Hepatocyte (in vitro differentiated cells): ENCODE measurements at places on chromosomes 12 and 14.
A peak's percentile ranks its signal among the peaks of the same experiment; 100 is the strongest.

DNA sequence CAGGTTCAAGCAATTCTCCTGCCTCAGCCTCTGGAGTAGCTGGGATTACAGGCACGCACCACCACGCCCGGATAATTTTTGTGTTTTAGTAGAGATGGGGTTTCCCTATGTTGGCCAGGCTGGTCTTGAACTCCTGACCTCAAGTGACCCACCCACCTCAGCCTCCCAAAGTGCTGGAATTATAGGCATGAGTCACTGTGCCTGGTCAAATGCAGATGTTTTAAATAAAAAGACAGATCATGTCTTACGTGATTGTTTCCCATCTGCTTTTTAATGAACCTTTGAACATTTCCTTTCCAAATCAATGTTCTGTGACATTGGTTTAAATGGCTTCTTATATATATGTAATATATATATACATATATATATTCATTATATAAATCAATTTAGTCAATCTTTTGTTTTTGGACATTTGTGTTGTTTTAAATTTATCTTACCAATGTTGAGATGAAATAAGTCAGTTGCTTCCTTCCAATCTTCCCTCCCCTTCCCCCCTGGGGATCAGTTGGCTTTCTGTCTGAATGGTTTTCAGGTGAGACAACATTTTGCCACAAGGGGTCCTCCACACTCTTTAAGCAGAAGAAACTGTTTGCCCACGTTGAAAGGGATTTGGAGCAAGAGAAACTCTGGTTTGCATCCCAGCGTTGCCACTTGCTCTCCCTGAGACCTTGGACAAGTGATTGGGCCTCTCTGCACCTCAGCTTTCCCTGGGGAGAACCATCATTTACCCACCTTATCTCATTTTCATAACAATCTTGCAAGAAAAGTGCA, 47.6 kb upstream of the RBM19 start:
- DNase-seq: peak; percentile 74

DNA sequence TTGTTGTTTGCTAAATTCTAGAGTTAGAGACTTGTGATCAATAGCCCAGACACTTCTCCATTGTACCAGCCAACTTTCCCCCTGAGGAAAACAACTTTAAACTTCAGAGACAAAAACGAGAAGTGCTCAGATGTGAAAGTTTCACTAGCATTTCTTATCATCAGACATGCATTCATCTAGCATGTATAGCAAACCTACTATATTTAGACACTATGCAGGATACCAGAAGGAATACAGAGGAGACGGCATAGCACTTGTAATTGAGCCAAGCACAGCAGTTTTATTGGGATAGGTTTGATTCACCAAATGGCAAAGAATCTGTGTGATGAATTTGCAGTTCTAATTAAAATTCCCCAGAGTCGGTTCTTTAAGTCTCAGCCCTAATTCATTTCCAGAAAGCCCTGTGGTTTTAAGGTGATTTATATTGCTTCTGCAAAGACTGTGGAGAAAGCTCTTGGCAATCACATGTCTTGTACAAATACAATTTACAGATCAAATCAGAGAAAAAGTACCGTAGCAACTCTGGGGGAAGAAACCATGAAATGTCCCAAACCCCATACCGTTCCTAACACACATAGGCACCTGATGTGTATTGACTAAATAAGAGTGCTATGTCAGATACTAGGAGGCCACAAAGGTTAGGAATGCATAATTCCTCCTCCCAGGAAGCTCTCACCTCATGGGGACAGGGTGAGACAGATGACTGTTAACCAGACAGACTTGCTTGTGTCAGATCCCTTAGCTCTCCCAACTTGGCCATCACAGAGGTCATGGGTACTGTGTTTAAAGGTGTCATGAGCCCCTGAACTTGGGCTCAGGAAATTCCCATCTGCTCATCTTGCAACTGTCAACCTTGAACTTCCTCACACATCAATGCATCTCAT, 69.6 kb upstream of the KRAS start:
- peak; percentile 16 for DNase-seq

- DNase-seq: peak; percentile 93
These were observed 1.3 kb downstream of the ARHGEF40 start for GRCh38 chr14:21071225-21072030.

DNA sequence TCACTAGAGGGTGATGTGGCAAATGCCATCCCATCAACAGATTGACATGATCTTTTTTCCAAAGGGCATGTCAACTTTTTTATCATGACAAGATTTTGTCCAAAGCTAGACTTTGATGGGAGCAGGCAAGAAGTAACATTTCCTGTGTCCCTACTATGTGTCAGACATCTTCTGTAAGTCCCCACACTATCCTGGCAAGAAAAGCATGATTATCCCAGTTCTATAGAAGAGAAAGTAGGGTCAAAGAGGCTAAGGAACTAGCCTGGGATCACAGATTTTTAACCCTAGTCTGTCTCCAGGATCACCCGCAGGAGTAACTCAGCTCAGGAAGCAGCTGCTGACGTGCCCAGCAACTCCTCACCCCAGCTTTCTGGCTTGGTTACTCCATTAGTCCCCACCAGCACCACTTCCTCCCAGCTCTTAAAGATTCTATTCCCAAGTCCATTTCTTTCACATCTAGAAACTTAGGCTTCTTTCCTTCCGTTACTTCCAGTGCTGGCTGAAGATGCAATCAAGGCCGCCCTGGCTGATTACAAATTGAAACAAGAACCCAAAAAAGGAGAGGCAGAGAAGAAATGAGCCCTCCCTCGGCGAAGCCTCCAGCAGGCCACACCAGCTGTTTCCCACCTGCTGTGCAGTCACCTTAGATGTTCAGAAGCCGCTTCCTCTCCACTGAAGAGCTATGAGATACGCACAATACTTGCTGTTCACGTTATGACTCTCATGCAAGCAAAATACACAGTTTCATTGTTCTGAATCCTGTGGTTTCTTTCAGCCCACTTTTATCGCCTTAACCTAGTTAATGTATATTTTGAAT, 6.2 kb downstream of the ISCU start:
- DNase-seq: no peak

- DNase-seq: no peak
These were observed 49.2 kb upstream of the EIF5 start for GRCh38 chr14:103284574-103285467.

DNA sequence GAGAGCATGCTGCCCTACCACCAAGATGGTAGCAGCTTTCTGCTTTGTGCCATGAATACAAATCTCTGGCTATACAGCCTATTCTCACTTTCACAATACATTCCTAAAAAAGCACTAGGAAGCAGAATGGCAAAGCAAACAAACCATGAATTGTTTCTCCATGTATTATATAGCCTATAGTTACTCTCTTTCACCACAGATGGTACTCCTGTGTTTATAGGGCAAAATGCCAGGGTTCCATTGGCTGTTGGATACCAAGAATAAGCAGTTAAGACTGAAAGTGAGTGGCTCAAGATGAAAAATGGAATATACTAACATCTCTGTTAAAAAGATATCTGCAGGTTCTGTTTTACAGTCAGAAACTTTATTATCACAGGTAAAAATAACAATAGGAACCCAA, 11.1 kb downstream of the ARF3 start:
- DNase-seq: no peak

DNA sequence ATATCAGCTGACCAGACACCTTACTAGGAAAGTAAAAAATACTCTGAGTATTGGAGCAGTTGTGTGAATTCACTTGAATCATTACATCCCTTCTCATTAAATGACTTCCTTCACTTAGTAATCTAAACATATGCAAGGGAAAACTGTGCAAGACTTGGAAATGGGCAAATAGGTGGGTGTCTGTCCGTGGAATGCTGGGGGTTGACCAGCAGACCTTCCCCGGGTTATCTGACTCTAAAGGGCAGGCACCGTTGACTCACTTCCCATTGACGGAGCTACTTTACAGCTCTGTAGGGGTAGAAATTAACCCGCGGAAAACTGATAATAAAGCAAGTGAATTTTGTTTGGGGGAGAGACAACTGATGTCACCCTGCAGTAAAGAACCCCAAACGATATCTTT, 199.3 kb downstream of the TTC7B start:
- DNase-seq: no peak

DNA sequence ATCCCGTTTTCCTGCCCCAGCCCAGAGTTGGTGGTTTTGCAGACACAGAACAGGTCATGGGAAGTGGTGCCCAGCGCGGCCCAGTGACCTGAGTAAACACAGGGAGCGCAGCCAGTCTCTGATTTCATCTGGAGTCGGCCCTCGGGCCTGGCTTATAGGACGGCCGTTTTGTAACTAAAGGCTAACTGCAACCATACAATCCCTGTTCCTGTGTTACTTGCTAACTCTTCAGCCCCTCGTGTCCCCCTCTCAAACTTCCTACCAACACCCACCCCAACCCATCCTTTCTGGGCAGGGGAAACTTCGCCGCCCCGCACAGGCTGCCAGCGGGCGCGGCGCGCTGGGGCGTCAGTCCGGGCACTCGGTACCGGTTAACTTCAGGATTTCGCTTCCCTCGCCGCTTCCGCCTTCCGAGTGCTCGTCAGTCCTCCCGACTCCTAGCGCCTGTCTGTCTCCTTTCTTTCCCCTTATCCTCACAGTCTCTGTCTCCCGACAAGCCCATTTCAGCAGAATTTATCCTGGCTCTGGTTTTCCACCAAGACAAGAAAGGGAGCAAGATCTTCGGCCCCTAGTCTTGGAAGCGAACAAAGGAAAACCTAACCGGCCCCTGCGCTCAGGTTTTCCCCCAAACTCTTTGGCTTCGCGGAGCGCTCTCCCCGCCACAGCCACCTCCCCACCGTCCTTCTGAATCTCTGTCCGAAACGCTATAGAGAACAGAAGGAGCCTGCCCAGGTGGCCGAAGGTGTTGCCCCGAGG, 2.0 kb downstream of the SIX1 start:
- DNase-seq: peak; percentile 14

DNA sequence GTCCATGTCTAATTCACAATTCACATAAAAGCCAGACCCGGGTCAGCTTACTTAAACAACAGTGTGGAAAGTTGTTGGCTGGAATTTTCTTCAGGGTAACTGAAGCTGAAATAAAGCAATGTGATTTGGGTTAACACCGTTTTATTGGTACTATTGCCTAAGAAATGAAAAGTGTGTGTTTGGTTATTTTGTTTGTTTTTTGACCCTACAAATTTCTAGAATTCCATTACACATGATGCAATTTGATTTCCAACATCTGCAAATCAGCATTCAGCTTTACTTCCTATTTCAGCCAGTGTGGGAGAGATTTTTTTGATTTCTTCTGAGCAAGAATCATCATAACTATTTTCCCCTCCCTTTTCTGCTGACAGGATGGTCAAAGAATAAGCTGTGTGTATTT, 45.7 kb upstream of the CLMN start:
- no peak for DNase-seq

DNA sequence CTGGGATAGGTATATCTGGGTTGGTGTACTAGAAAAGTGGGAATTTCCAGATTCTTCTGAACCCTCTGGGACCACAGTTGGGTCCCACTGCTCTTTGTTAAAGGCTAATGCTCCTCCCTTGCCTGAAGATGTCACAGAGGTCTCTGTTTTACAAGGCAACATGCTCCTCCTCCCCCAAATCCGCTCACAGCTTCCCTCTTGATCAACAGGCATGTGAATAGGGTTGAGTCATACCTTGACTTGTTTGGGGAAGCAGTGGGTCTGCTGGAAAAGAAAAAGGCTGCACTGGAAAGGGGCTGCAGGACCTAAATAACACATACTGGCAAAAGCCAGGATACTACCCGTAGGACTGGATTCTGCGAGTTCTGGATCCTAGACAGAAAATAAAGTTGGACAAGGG, 165.4 kb upstream of the TMEM260 start:
- no peak for DNase-seq

- DNase-seq: no peak
These were observed 1.7 kb upstream of the ACOT2 start for GRCh38 chr14:73567358-73567757.

GRCh38 chr12:79841248-79841877, 93.5 kb downstream of the PPP1R12A start:
- DNase-seq: no peak

GRCh38 chr12:23356927-23357708, 592.4 kb downstream of the SOX5 start:
- DNase-seq: no peak

GRCh38 chr12:92324849-92325500, 179.3 kb upstream of the BTG1 start:
- no peak for DNase-seq

GRCh38 chr14:103084021-103084919, at the start of gene LBHD2:
Gene LBHD2, plus strand, starts transcription at chr14:103084210. Its CDS starts 1,803 bp downstream, at chr14:103086013.
- no peak for DNase-seq

GRCh38 chr14:90458536-90458935, 61.7 kb downstream of the CALM1 start:
- no peak for DNase-seq

GRCh38 chr12:77835969-77836368, 5.3 kb downstream of the NAV3 start:
- no peak for DNase-seq

GRCh38 chr14:93784878-93785277, 3.4 kb downstream of the PRIMA1 start:
- DNase-seq: no peak

DNA sequence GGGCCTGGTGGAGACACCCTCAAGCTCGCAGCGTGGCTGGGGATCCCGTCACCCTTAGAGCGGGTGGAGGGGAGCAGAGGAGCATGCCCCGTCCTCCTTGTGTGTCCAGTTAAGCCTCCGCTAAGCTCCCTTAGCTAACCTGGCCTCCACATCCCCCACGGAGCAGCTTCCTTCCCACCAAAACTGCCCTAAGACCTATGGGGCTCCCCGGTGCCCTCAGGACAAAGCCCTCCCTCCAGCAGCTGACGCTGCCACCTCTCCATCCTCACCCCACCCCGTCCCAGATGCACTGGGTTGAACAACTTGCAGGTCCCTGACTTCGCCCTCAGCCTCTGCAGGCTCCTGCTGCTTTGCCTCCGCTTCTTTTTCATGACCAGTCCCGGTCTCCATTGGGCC, 4.0 kb downstream of the AHNAK2 start:
- DNase-seq: no peak

DNA sequence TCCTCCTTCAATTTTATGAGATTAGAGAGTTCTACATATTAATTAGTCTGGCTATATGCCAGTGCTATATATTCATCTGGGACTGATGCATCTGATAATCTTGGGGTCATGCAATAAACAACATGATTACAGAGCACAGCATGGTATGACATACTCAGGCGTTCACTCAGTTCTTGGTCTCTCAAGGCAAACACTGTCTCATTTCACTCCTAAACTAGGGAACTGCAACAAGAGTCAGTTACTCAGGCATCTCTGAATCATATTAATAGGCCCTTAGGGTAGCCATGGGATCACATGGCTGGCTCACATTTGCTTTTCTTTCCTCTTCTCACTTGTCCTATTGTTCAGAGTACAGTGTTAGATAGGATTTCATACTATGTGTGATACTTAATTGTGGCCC, 91.8 kb upstream of the TMEM260 start:
- DNase-seq: no peak

GRCh38 chr14:44613061-44613712, 106.1 kb upstream of the FSCB start:
- DNase-seq: no peak

DNA sequence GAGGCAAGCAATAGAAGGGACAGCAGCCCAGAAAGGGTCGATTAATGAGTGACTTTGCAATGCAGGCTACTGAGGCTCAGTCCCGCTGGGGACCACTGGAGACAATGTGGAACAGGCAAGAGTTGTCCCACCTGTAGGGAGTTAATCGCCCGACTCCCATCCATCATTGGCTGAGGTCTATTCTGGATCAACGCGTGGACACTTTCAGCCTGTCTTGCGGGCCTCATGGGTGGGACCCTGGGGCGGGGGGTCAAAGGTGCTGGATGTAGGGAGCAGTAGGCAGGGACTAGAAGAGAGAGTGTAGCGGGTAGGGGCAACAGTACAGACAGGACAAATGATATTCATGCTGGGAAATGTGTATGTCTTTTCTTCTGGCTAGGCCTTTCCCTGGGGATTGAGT, 6.1 kb downstream of the IFI27L2 start:
- no peak for DNase-seq

GRCh38 chr12:83461336-83461935, 774.7 kb downstream of the TMTC2 start:
- DNase-seq: no peak
